ENCODE measurements at places on chromosomes 1 and 21. TPM values are rescaled to one million over a fixed set of nuclear protein-coding genes. Genes with fewer than 3 reads are reported as not detected.
A peak's percentile ranks its signal among the peaks of the same experiment; 100 is the strongest.

Gene C1orf167
- not detected for total RNA-seq

DNA sequence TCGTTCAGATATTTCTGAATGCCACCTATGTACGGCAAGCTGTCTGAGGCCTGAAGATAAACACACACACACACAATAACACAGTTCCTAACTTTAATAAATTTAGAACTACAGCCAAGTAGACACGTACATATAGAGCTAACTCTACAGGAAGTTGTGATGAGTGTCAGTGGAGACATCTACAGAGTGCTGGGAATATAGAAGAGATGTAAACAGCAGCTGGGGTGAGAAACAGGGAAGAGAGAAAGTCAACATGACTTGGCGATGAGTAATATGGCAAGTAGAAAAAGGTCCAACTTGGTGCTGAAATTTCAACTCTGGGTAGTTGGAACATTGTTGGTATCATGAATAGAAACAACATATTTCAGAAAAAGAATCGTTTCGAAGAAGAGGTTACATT lies 206.5 kb downstream of the ZP4 start:
- DNase-seq = peak; percentile 58

DNA sequence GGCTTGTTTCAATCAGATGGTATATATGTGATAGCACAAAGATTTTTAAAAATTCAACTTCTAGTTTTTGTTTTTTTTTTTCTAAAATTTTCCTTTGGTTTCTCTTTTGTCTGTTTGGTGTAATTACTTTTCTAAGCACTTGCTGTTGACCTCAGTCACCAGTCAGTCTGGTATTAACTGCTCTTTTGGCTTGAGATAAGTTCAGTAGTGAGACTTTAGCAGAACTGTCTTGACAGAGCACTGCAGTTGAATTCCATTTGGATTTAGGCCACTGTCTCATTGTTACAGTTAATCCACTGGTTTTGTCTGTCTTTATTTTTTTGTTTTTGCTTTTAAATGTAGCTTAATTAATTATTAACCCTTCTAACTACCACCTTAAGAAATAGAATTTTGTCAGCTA lies 36.2 kb downstream of the OSBPL9 start:
- no peak for DNase-seq

GRCh38 chr1:56135864-56136147 lies 443.6 kb downstream of the PLPP3 start:
- DNase-seq = no peak

DNA sequence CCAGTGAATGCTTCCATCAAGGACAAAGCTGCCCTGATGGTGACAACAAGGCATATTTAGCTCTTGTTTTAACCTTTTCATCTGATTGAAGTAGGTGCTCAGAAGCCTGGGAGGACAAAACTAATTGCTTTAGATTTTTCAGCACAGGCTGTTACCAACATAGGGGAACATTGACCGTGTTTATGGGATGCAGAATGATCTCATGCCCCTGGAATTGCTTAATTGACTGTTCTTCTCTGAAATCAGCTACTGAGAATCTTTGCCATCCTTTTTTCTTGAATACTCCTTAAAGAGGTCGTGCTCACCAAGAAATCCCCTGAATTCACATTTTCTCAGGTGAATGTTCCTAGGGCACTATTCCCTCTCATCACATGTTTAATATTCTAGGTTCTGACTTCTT lies 95.9 kb upstream of the CCDC190 start:
- DNase-seq = peak; percentile 30

DNA sequence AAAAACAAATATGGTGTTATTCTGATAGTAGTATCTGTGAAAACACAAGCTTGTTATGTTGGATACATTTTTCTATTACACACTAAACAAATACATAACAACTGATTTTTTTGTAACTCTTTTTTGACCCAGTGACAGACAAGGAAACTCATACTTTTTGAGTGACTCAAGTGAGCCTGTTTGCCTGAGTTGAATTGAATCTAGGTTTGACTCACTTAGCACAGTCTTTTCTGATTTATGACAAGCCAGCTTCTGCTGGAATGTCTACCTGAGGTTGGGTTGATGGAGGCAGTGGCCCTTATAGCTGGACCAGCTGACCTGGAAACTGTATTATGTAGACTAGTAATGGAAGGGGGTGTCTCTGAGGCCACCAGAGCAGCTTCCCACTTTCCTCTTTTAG lies 4.2 kb upstream of the CLCA4 start:
- peak; percentile 2 for DNase-seq

- peak; percentile 81 for DNase-seq
Observed at GRCh38 chr1:179550746-179551682, 24.7 kb downstream of the NPHS2 start.

- DNase-seq = no peak
Observed at GRCh38 chr1:66351913-66352312, 182.0 kb upstream of the SGIP1 start.

- DNase-seq = no peak
Observed at GRCh38 chr1:8107897-8108296, 81.8 kb upstream of the ERRFI1 start.

- DNase-seq = no peak
Observed at GRCh38 chr1:1775327-1776226, 2.7 kb downstream of the NADK start.

DNA sequence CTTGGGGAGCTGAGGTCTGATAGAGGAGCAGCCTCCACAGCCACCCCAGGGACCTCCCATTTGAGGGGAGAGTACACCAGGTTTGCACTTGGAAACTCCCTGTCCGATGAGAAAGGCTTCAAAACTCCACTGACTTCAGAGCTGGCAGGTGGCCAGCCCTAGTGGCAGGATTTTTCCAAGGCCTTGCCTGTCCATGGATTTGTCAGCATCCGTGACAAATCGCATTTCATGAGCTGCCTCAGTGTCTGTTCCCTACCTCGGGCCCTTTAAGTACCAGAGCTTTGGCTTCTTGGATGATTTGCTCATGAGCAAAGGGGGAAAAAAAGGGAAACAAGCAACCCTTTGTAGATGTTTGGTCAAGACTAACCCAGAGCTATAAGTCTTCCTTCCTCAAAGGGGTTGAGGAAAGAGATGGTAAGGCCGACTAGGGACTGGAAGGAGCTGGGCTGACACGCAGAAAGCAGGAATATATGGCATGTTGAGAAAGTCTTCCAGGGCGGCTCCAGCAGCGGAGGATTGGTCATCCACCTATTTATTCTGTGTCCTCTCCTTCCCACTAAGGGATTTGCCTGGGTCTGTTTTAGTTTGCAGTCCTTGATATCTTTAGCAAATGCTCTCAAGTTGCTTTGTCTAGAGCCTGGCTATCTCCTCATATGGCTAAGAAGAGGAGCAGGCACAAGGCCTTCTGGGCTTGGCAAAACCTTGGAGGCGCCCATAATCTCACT lies 2.7 kb upstream of the HSPG2 start:
- peak; percentile 79 for DNase-seq
